Upper lobe of left lung (tissue), 6 donors: ENCODE measurements at places on chromosomes 16 and 17.

DNA sequence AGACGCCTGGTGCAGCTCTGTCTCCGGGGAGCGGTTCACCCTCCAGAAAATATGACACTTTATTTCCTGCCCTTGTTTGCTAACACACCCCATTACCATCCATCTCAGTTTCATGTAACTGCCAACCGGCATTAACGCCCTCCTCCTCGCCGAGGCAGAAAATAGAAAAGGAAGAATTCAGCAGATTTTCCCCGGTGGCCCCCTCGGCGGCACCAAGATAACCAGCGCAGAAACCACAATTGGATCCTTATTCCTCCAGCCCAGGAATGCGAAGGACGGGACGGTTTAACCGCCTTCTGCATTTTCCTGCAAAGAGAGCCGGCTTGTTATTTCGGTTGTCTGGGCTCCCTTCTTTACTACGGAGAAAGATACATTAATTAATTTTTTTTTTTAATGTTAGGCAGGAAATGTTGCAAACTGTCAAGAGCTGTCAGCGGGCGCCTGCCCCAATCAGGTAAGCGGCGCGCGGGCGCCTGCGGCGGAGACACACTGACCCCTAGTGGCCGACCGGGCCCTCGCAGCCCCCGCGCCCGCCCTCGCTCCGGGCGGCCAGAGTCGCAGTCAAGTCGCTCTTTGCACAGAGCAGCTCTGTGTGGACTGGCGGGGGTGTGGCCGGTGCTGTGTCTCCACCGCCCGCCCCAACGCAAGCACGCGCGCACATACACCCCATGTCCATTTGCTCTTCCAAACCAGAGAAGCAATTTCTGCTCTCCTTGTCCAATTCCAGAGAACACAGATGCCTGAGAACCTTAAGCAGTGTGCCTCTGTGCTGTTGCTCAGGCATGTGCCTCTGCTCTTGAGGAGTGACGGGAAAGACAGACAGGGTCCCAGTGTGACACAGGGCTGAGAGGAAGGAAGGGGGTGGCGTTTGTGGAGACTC lies 53.6 kb downstream of the C17orf67 start:
- peak; percentile 90 for DNase-seq

- no peak for DNase-seq
Observed at GRCh38 chr17:59914274-59914854, 21.4 kb downstream of the RPS6KB1 start.

- DNase-seq = peak; percentile 27
Observed at GRCh38 chr17:57455063-57455914, 199.0 kb downstream of the MSI2 start.

- no peak for DNase-seq
Observed at GRCh38 chr16:68215302-68215701, 20.6 kb downstream of the ESRP2 start.

- DNase-seq = no peak
Observed at GRCh38 chr16:73230651-73231050, 182.7 kb upstream of the ZFHX3 start.
